ENCODE measurements at places on chromosomes 1 and 21.
A peak's percentile ranks its signal among the peaks of the same experiment; 100 is the strongest.

DNA sequence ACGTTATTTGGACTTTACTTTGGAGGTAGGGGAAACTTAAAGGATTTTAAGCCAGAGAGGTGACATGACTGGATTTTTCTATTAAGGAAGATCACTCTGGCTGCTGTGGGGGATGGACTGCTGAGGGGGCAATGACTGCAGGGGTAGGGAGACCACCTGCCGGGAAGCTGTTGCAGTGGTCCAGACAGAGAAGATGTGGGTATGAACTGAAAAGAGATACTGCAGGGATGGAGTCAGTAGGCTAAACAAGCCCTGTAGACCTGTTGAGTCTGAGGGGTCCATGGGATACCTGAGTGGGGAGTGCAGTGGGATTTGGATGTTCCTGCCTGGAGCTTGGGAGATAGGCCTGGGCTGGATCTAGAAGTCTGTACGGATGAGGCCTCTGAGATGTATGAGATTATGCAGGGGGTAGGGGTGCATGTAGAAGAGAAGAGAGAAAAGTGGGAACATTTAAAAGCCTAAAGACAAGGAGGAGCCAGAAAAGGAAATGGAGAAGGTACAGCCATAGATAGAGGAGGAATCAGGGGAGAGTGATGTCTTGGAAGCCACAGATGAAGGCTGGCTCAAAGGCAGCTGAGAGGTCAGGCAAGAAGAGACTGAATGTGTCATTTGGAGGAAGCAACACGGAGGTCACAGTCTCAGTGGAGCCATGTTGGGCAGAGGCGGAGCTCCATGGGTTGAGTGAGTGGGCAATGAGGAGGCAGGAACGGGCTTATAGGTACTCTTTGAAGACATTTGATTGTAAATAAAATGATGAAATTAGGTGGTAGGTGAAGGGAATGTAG is 25.9 kb upstream of the KCNA2 start:
- DNase-seq, result no peak

DNA sequence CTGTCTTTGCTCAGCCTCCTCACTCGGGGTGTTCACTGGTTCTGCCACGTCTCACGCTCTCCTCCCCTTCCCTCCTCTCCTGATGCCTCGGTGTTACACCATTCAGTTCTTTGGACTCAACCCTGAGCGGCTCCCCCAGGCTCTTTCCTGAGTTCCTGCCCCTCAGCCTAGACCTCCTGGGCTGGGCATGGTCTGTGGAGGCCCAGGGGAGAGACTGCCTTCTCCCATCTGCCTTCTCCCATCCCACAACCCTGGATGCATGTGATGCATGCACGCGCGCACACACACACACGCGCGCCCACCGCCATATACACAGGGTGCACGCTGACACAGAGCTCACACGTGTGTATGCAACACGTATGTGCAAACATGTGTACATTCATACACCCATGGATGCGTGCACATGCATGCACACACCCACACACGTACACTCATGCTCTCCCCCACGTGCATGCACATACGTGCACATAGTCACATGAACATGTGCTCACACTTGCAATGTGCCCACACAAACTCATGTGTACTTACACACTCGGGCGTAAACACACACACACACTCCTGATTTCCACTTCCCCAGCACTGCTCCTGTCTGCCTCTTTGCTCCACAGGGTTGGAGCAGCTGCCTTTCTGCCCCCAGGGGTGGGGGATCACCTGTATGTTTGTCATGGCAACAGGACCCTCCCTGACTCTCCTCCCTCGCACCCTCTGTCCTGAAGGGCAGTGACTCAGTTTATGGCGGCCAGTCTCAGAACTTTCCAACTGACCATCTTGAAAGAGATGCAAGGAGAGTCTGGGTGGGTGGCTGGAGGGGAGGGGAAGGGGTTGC is 59.0 kb downstream of the HUNK start:
- DNase-seq, result no peak

- DNase-seq, result no peak
These were observed 11.7 kb upstream of the FCMR start for GRCh38 chr1:206933333-206933945.

- no peak for DNase-seq
These were observed 427.4 kb downstream of the TTLL7 start for GRCh38 chr1:83571536-83571935.

DNA sequence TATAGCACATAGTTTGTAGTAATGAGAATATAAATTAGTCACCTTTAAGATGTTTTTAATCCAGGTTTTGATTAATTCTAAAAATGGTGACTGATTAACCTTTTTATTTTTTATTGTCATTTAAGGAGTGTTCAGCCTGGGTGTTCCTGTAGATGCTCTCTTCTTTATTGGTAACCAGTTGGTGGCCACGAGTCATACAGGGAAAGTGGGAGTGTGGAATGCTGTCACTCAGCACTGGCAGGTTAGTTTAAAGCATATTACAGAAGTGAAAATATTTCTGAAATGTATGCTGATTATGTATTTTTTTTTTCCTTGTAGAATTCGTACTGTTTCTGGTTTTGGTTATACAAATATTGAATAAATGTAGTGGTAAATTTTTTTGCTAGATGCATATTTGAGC is 28.1 kb downstream of the KCTD3 start:
- no peak for DNase-seq

- no peak for DNase-seq
These were observed 836 bp downstream of the OLFML3 start for GRCh38 chr1:113980110-113980509.

- DNase-seq, result no peak
These were observed 556.5 kb downstream of the PTBP2 start for GRCh38 chr1:97277891-97278654.

- DNase-seq, result no peak
These were observed 59.4 kb upstream of the ZBTB18 start for GRCh38 chr1:243991650-243992049.

GRCh38 chr1:234398849-234399381 is 25.7 kb downstream of the COA6 start:
- peak; percentile 9 for DNase-seq

GRCh38 chr1:1989789-1990188 is 13.8 kb downstream of the CFAP74 start:
- DNase-seq, result no peak

DNA sequence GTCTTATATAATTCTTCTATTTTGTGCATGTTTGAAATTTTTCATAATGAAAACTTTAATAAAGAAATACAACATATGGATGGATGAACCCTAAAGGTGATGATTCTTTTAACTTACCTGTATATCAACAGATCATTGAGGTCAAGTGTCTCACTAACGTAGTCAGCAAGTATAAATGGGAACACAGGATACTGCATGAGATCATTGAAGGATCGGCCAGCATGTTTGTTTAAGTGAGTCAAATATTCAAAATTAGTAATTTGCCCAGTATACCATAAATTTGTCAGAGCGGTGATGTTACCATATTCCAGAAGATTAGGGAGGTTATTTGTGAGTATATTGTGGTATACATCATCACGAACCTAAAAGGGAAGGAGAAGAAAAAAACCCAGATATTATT is 71.0 kb upstream of the GNG4 start:
- no peak for DNase-seq

GRCh38 chr1:184705271-184705670 is 49.4 kb downstream of the EDEM3 start:
- DNase-seq, result no peak

DNA sequence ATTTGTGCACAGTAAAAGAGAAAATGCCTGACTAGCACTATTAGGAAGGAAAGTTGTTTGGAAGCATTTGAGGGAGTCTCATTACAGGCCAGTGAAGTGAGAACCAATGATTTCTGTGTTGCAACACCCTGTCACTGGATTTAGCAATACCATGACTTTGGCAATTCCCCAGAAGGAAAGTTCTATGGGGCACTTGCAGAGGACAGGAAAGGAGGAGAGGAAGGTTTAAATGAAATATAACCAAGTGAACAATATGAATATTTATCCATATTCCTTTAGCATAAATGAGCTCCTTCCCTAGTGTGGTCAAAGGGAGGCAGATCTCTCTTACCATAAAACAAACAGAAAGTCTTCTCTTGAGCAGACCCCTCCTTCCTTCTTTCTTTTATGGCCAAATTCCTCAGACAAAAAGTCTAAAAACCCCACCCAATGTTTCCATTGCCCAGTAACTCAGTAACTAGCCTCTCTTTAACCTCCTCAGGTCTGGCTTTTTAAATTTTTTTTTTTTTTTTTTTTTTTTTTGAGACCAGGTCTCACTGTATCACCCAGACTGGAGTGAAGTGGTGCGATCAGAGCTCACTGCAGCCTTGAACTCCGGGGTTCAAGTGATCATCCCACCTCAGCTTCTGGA is 5.5 kb downstream of the TLR5 start:
- DNase-seq, result no peak

- no peak for DNase-seq
These were observed 36.1 kb upstream of the KHDRBS1 start for GRCh38 chr1:31977385-31978131.

GRCh38 chr1:218412171-218412570 is 67.0 kb downstream of the TGFB2 start:
- no peak for DNase-seq

- DNase-seq, result no peak
These were observed 4.3 kb downstream of the REN start for GRCh38 chr1:204161609-204162493.

- no peak for DNase-seq
These were observed 67.7 kb downstream of the PCP4 start for GRCh38 chr21:39934895-39935294.

DNA sequence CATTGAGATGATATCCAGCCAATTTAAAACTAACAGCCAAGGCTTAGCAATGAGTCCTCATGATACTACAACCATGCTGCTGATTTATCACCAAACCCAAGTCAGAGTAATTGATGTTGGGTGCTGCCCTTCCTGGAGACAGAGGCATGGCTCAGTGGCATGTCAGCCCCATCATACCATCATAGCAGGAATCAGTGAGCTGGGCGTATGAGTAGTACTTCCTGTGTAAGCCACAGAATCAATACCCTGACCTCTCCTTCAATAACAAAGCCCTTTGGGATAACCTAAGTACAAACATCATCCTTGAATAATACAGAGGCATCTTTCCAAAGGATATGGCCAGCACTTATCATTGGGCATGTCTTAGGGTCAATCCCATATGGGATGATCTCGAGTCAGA is 3.0 kb upstream of the LCE1E start:
- no peak for DNase-seq

DNA sequence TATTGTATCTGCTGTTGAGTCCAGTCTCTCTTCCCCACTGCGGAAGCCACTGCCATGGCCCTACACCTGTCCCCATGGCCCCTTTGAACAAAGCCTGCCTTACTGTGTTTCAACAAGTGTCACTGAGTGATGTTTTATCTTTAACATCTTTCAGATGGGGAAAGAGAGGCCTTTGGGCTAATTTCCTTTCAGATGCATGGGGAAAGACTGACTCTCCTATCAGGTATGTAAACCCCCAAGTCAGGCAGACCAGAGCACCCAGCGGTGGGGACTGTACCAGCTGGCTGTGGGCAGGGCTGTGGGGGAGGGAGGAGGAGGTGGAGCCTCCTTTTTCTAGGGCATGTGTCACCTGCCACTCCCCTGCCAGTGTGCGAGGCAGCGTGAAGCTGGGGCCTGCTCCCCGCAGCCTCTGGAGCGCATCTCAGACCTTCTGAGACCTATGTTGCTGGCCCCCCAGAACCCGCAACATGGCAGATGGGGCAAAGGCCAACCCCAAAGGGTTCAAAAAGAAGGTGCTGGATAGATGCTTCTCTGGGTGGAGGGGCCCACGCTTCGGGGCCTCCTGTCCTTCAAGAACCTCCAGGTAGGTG is at the start of gene PLA2G2F:
TSS of gene PLA2G2F (plus strand) at position 363 of the 590 bp plus-strand sequence. CDS start at position 468, 105 bp downstream.
- DNase-seq, result no peak

DNA sequence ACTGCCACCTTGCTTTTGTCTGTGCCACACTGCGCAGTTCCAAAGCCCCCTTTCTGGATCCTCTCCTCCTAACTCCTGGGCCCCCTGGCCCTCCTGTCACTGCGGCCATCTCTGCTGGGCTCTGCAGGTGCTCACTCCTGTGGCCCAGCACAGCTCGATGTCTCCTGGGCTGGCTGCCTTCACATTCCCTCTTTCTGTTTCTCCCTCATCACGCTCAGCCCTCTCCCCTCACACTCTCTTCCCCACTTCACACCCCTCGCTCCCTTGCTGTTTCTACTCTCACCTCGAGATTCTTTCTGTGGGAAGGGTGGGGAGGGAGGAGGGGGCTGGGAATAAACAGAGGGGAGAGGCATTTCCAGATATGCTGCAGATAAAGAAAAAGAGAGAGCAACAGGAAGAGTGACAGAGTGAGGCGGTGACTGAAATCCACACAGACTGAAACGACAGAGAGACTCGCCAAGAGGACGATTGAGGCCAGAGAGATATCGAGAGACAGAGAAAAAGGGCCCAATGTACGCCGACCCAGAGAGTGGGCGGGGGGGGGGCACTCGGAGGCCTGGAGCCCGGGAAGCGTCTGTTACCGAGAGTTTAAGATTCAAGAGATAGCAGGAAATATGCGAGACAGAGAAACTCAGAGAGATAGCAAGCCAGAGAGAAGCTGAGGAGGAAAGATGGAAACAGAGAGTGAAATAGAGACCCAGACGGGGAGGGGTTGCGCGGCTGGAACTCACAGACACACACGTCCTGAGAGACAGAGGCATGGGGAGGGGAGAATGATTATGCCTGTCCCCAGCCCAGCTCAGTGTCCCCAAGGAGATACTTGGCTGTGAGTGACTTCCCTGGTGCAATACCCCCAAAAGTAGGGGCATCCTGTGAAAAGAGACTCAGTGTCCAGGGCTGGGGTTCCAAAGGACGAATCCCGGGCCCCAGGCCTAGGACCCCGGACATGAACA is 666 bp downstream of the CSF3R start:
- DNase-seq, result no peak

- DNase-seq, result no peak
These were observed 40.9 kb downstream of the ACTL8 start for GRCh38 chr1:17795836-17796645.

DNA sequence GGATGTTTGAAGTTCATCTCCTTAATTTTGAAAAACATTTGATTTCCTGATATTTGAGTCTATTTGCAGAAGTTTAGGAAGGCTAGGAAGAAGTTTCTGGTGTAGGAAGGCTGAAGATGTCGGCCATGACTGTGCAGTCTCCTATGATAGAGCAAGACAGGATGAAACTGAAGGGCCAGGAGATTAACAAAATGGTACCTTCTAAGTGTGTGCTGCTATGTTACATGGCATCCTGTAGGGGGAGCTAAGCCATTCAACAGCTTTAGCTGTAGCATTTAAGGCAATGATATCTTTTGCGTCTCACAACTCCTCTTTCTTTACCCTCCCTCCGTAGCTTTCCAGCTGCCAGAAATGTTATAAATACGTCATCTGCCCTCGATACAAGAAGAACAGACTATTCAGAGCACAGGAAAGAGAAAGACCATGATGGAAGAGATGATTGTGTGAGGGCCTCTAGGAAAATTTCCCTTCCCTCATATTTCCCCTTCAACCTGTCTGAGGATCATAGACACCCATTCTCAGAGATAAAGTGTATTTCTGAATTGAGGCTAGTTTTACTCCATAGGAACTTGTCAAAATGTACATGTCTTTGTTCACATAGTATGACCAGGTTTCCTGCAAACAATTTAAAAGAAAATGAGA is 61.1 kb downstream of the XCL1 start:
- DNase-seq, result no peak

- DNase-seq, result no peak
These were observed 12.6 kb upstream of the MAPKAPK2 start for GRCh38 chr1:206672011-206672688.

GRCh38 chr1:23593042-23593521 is 33.8 kb upstream of the ID3 start:
- no peak for DNase-seq

GRCh38 chr1:232574889-232575762 is 54.8 kb downstream of the SIPA1L2 start:
- DNase-seq, result no peak

GRCh38 chr1:169105087-169105433 is 1.4 kb upstream of the ATP1B1 start:
- DNase-seq, result no peak

- no peak for DNase-seq
These were observed 47.6 kb downstream of the ATP6V1G3 start for GRCh38 chr1:198492872-198493271.

Measured in GM19239 (cell line).